ENCODE measurements at places on chromosomes 2 and 18.

GRCh38 chr18:76823587-76824011 is 1.2 kb downstream of the ZNF236 start:
- DNase-seq = no peak

DNA sequence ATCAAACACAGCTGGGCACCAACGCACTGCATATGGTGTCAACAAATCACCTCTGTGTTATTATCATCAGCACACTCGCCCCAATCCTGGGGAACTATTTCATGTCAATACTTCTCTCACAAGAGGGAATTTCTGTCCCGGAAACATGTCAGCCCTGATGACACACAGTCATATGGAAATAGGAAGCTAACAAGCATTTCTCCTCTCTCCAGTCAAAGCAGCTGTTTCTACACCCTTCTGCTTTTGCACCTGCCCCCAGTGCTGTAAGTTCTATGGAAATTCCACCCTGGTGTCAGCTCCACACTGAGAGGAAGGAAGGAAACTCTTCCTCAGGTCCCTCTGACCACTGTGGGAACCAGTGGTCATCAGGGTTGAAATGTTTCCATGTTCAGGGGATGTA is 447.6 kb upstream of the ID2 start:
- no peak for DNase-seq

DNA sequence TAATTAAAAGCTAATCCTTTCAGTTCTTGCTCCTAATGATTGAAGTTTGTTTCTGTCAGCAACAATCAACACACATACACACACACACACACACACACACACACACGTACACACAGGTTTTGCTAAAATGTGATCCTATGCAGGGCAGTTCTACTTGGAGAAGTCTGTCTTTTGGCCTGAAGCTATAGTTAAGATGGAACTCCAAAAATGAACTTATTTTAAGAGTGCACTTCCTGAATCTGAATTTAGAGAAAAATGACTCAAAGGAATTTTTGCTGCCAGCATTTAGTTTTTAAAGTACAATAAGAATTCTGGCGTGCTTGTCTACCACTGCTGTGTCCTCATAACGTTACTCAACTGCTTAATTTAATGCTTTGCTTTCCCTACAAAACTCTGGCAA is 6.6 kb downstream of the GALNT5 start:
- DNase-seq = no peak

GRCh38 chr2:179005976-179006375 is 44.0 kb downstream of the CCDC141 start:
- no peak for DNase-seq

DNA sequence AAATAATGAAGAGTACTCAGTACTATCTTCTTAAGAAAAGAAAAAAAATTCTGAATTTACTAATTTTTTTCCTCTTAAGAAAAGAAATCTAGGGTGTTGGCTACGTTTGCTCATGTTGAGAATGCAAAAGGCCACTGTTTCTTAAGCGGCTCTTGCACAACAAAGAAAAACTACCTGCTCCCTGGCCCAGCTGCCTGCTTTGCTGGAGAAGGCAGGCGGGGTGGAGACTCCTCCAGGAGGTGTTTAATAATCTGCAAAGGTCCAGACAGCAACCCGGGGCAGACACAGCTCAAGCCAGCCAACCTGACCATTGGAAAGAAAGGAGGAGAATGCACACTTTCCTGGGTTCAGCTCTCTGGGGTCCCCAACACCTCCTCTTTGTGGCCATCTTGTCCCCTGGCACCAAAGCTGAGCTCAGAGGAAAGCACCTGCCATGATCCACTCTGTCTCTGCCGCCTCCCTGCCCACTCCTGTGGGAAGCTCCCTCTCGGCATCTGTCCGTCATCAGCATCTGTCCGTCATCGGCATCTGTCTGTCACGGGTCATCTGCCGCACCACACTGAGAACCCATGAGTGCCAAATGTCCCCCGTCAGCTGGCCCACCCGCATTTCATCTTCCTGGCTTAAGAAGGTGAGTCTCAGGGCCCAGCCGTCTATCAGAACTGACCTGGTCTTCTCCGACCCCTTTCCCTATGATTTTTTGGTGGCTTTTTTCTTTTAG is 11.9 kb downstream of the ZNF516 start:
- no peak for DNase-seq

DNA sequence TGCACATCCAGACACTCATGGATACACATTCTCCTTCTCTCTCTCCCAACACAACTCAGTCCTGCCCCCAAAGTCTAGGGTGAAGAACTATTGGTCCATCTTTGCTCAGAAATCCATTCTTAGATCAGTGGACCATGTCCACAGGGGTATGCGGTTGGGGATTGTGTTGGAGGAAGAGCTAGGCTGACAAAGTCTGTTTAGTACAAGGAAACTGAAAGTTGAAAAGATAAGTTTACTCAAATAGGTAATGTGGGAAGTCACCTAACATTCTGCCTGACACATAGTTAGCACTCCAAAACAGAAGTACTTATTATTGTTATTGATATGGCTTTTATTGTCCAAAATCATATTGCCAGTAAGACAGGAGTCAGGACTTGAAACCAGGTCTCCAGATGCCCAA is 55.9 kb downstream of the ALK start:
- no peak for DNase-seq

DNA sequence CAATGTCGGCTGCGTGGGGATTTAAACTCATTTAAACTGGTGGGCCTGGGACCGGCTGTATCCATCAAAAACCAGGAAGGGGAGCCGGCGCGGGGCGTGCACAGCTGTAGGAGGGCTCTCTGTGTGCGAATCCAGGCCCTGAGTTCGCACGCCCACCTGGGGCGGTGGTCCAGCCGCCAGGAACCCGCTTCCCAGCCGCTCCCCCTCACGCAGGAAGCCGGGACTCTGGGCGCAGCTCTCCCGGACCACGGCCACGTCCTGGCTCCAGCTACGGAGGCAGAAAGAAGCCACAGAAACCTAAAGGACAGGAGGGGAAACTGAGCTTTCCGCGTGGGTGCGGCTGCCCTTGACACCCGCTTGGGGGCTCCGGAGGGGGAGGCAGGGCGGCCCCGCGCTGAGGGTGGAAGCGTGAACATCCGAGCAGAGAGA is 80.6 kb downstream of the GFPT1 start:
- DNase-seq = no peak

- DNase-seq = no peak
Observed at GRCh38 chr2:236618370-236618769, 48.7 kb downstream of the ACKR3 start.
